ENCODE measurements at places on chromosomes 7 and 10.

DNA sequence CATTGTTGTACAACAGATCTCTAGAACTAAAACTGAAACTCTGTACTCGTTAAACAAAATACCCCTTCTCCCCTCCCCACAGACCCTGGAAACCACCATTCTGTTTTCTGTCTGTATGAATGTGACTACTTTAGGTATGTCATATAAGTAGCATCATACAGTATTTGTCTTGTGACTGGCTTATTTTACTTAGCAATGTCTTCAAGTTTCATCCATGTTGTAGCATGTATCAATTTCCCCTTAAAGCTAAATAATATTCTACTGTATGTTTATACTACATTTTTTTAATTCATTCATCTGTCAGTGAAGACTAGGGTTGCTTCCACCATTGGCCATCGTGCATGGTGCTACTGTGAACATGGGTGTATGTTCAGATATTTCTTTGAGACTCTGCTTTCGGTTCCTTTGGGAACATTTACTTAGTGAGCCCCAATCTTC lies 71.2 kb upstream of the RPA3 start:
- DNase-seq, result no peak

DNA sequence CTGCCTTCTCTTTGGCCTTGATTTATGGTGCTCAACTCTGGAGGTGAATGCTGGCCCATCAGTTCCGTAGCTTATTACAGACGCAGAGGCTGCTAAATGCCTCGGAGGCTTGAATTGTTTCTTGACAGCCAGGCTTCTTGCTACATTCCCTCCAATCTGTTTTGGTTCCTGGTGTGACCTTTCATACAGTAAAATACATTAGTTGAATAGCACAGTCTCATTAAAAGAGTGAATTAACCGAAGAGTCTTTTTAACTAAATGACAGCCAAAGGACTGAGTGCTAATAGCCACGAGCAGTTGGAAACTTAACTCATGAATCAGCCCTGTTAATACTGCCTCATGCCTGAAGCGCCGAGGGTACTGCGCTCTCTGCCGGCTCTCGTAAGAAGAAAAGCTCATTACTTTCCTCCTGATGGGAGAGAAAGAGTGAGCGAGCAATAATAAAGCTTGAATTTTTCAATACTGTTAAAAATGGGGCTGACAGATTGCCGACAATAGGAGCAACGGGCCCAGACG lies 236.4 kb upstream of the GPR26 start:
- no peak for DNase-seq

DNA sequence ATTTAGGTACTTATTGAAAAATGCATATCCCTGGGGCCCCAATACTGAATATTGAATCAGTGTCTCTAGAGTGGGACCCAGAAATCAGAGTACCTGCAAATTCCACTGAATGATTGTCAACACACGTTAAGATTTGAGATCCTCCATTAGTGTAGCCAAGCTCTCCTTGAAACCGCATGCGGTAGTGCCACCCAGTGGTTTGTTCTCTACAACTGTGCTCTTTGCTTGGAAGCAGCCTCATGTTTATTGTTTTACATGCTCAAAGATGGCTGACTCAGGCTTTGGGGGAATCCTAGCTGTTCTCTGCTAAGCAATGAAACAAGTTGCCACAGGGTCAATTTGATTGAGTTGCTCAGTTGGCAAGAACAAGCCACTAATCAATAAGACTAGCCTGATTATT lies 340.2 kb upstream of the CELF2 start:
- DNase-seq, result peak; percentile 5

DNA sequence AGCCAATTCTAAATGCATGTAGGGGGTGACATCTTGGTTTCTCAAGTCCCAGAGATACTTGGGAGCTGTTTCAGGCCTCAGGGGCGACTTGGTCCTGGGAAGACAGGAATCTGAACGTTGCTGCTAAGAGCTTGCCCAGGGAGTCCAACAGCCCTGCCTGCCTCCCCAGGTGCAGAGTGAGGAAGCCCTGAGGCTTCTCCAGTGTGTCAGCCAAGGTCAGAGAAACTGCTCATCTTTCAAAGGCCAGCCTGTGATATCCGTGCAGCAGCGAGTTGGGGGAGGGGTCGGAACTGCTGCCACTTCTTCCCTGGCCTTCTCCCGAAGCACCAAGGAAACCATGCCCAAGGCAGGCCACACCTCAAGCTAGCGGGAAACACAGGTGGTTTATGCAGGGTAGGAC lies 9.7 kb downstream of the GDF2 start:
- DNase-seq, result no peak

DNA sequence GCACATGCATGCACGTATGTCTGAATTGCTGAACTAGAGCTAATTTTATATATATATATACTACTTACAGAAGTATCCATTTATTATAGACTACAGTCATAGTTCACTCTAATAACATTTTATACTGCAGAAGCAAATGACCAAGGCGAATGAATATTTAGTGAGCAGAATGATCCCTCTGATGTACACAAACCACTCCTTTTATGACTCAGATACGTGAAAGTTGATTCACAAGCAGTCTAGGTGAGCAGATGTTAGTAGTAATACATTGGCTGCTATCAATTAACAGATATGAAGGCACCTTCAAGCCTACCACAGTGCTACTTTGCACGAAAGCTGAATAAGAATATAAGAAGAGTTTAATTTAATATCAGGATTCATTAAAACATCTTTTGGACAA lies 10.4 kb downstream of the GPAM start:
- no peak for DNase-seq

DNA sequence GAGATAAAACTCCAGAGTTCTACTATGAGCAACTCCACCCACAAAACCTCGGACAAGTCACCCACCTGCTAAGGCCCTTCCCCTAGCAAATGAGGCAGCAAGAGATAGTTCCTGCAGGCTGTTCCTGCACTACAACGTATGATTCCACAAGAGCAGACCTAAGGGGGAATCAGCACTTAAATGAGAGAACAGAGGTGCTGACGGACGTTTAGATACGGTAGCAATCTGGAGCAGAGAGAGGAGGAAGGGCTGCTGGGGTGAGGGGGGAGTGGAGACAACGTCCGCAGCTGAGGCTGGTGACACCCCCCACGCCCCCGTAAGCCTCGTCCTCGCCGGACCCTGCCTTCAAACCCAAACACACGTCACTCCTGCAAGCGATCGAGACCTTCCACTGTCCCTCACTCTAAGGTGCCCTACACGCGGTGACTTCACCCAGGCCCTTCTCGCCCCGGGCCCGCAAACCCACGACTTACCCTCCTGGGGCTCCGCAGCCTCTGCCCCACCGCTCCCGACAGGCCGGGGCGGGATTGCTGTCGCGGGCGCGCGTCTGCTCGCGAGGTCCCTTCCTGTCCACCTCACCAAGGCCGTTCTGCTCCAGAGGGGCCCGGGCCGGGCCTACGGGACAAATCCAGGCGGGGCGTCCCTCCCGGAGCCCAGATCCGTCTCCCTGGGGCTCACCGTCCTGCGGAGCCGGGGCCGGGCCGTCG lies 635 bp downstream of the ZNF12 start:
- peak; percentile 32 for DNase-seq

DNA sequence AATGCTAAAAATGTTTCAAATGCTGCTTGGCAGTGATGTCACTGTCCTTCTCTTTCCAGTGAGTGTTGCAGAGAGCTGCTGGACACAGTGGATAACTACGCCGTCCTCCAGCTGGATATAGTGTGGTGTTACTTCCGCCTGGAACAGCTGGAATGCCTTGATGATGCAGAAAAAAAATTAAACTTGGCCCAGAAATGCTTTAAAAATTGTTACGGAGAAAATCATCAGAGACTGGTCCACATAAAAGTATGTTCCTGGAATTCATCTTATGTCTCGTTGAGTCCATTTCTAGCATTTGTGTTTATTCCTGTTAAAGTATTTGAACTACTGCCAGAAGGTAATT lies 25.2 kb downstream of the NUB1 start:
- DNase-seq, result no peak

GRCh38 chr7:45181991-45182855 lies 24.6 kb downstream of the RAMP3 start:
- no peak for DNase-seq

DNA sequence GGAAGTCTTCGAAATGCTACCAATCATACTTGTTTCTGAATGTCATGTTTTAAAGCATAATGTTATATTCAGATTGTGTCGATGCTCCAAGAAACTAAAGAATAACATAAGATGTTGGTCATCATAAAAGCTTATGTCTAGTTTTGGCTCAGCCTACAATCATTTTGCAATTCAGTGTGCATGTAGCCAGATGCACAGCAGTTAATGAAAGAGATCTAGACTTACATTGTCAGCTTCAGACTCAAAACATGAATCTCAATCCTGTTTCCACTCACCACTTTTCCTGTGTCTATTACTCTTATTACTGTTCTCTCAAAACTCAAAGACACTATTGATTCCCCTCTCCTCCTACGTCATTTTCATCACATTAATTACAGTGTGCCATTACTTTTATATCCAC lies 21.4 kb downstream of the TMEM196 start:
- DNase-seq, result no peak

DNA sequence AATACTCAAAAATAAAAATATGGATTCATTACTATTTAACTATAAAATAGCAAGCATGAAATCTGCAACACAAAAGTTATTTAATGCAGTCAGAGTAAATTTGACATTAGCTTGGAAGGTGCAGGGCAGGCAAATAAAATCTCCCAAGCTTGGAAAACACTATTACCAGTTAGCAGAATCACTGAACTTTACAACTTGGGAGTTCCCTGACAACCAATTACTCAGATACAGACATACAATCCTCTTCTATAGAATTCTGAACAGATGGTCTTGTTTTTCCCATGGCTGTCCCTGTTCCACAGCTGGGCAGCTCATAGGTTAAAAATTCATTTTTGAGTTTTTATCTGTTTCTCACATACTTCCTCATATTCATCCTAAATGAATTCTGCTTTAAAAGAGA lies 1002.6 kb downstream of the SORCS3 start:
- no peak for DNase-seq

GRCh38 chr10:413662-414071 lies 275.8 kb downstream of the DIP2C start:
- DNase-seq, result no peak

DNA sequence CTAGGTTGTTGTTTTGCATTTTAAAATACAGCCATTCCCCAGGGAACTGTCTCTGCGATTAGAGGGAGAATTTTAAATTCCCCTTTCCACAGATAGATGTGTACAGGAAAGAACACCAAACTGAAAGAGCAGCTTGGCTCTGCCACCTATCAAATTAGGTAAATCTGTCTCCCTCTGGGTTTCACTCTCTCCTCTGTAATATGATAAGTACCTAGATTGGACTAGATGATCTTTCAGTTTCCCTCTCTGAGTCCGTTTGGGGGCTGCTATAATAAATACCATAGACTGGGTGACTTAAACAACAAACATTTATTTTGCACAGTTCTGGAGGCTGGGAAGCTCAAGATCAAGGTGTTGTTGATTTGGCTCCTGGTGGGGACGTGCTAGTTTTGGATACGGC lies 186.0 kb downstream of the KIF20B start:
- DNase-seq, result no peak

- peak; percentile 82 for DNase-seq
Measured at GRCh38 chr10:114541081-114541796, 116.8 kb downstream of the ABLIM1 start.

- DNase-seq, result no peak
Measured at GRCh38 chr7:158829021-158829341, 328 bp downstream of the ESYT2 start.

DNA sequence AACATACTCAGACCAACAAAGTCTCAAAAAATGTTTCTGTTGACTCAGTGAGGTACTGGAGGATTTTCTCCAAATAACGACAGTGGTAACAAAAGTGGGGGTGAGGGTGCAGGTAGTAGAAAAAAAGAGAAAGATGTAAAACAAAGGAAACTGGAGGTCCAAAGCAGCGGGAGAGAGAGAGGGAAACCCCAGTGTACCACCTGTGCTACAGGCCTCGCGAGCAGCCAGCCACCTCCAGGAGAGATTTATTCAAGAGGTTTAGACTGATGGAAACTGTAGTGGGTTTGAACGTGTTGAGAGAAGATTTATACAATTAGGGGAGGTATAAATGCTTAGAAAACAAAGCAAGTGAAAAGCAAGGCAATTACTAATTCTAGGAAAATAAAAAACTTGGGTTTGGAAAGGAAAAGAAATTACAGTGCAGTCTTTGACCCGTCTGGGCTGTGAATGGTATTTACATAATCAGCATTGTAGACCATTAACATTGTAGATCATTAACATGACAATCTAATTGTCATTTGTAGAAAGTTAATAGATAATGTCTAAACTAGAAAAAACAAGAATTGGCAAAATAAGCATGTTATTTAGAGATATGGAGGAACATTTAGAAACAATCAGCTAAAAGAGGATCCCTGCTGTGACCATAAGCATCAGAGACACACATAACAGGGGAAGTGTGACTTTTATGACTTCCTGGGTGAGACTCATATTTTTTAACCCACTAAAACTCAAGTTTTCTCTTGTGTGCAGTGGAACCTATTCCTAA lies 180.0 kb downstream of the RELN start:
- no peak for DNase-seq

- DNase-seq, result no peak
Measured at GRCh38 chr7:42485301-42485766, 248.3 kb upstream of the GLI3 start.

DNA sequence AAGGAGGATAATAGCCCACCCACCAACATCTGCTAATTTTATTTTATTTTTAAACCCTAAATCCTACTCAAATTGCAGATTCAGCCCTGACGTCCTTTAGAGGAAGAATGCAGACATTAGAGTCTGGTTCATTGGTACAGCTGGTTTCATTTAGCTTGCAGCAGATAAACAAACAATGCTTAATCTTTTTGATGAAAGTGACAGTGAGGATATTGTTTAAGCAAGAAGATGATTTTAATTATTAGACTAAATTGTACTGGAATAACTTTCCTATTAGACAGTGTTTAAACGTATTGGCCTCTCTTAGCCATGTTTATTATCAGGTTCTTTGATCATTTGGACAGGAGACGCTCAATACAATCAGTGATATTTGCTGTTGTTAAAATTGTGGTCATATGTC lies 164.8 kb downstream of the CDK14 start:
- no peak for DNase-seq

DNA sequence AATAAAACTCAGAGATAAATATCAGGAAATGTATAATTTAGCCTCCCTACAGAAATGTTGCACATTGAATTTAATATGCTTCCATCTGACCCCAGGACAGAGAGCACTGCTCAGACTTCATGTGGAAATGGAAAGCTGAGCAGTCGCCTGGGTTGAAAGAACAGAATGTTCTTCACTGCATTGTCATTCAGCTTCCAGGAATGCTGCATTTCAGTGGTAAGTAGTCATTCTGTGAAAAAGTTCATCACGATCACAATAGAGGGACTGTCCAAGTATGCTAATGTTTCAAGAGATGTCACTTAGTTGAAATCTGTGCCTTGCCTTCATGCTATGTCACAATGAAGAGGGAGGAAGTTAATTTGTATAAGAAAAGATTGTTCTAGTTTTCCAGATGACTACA lies 147.3 kb downstream of the NRCAM start:
- no peak for DNase-seq

- DNase-seq, result no peak
Measured at GRCh38 chr10:34704526-34705184, 110.4 kb downstream of the PARD3 start.
